ENCODE measurements at places on chromosomes 6 and 20.

- DNase-seq, result no peak
Observed at GRCh38 chr6:30841644-30842504, 42.4 kb upstream of the DDR1 start.

DNA sequence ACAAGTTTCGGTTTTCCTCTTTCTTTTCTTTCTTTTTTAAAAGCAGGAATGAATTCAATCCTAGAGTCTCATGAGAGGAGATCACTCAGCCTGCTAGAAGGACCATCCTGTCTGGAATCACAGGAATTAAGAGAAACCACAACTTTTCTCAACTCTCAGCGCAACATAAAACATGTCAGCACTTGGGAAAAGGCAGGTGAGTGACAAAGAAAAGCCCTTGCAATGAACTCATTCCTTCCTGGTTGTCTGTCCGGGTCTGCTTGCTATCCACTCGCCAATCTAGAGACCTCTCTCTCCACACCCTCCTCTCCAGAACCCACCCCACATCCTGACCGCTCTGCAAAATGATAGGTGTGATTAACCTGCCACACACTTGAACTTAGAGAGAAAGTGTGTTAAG lies 253.8 kb downstream of the LY86 start:
- no peak for DNase-seq

DNA sequence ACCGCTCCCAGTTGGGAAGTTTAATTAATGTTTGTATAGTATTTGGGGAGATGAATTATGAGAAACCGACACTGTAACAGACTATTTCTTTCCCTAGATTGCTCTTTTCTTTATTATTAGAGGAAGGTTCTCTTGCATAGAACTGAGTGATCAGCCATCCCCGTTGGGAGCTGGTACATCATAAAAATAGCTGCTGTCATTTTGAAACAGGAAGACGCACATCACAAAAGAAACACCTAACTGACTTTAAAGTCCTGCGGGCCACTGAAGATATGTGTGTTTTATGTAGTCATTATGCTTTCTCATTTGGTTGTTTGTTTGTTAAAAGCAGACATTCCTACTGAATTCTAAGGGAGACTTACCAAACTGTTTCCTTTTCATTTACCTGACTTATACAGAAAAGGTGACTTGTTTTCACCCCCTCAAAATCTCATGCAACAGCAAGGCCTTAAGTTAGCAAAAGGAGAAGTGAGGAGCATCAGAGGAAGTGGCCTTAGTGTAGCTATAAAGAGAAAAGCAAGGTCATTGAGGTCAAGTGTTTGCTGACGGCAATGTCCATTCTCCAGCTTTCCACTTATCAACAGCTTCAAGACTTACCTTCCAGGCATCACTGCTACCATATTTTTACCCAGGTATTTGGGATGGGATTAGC lies 91.0 kb downstream of the PKHD1 start:
- DNase-seq, result no peak

DNA sequence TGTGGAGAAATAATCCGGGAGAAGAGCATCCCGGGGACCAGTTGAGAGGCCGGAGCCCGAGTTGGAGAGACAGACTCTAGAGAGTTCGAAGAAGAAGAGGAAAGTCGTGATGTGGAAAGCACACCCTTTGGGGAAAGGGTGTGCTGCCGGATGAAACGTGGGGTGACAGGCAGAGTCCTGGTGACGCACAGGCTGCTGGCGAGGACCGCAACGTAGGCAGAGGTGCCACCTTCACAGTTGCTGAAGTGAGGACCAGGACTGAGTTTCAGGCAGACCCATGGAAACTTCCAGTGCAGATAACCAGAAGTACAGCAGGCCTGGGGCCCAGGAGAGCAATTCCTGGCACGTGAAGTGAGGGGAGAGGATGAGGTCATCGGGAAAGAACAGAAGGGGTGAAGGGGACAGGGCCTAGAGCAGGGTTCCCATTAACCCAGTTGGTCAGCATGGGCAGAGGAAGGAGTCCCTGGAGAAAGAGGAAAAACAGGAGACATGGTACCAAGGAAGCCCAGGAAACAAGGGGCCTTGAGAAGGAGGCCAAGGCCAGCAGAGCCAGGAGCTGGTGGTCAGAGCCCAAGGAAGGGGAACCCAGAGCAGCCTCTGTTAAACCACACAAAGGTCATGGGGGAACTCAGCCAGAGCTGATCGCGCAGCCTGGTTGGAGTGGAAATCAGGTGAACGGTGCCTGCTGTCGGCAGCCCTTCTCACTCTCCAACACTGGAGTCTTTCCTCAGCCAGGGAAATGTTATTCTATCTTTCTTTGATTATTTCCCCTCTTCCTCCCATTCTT lies 84.1 kb downstream of the PRND start:
- no peak for DNase-seq

DNA sequence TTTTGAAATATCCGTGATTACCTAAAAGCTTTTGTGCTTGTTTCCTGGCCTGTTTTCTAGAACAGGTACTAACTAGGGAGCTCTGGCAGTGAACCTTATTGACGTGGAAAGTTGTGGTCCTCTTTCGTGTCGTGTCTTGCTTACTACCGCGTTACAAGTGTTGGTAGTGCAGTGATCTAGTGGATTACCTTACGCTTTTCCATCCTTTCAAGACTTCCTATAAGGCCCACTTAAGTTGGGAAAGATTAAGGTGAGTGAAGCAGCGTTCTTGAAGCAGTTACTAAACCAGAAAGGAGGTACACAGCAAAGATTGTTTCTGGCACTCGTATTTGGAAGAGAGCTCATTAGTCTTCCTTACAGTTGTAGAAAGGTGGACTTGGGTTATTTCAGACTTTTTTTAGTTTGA lies 1.9 kb downstream of the PNRC1 start:
- no peak for DNase-seq

DNA sequence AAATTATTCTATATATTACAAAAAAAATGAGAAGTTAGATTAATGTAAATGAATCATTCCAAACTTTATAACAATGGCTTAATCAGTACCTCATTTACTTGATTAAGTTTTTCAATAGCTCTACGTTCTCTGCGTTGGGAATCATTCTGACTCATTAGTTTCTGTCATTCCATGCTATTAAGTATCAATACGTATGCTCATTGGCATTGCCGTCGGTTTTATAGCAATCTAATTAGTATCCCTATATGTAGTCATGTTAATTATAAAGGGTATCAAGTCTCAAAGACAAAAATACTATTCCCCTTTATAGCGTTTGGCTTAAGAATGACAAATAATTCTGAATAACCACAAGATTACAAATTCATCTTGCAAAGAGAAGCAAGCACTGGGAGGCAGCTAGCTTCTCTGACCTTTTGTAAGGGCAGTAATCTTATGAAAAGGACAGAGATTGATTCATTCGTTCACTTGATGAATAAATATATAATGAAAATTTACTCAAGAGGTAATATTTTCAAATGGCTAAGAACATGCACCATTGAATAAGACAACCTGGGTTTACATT lies 41.8 kb downstream of the OLIG3 start:
- DNase-seq, result no peak

DNA sequence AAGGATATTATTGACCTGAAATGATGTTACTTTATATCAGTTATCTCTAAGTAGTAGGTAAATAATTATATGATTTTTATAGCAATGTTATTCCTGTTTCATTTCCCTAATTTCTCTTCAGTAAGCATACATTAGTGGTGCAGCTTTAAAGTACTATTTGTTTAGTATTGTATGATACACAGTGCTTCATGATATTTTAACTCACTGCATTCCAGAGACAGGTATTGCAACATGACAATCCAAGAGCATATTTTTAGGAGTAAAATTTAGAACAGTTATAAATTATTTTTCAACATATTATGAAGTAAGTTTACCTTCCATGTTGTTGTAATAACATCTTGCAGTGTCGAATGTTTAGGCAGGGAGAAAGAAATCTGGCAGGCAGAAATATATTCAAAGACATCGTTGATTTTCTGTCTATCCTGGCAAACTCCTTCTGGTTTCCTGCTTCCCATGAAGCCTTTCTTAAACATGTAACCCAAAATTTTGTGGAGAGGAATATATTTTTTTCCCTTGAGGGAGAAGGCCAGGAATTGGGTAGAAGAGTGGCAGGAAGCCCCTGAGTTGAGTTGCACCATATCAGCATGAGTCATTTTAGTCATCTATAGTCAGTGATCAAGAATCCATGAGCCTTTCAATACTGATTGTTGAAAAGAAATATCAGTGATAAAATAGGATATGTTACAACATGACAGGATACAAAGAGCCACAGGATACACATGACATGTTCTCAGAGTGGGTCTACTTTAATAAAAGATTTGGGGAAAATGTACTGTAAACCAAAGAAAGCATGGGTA lies 29.0 kb upstream of the PTCHD4 start:
- no peak for DNase-seq

DNA sequence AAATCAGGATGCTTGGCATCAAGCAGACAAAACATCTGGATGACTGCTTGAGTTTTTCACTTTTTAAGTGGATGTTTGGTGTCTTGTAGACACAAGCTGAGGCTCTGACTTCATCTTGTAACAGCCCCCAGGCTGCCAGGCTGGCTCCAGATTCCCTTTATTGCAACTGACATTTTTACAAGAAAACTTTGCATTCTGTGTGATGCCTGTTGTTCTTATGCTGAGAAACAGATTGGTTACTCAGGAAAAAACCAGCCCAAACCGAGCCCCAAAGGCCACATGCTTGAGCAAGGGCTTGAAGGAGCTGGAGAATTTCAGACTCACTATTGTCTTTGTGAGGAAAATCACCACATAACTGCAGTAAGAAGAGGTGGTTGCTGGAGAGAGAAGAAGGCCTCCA lies 98.4 kb upstream of the PREP start:
- DNase-seq, result no peak

GRCh38 chr6:133809406-133809805 lies 79.5 kb upstream of the TCF21 start:
- DNase-seq, result no peak

DNA sequence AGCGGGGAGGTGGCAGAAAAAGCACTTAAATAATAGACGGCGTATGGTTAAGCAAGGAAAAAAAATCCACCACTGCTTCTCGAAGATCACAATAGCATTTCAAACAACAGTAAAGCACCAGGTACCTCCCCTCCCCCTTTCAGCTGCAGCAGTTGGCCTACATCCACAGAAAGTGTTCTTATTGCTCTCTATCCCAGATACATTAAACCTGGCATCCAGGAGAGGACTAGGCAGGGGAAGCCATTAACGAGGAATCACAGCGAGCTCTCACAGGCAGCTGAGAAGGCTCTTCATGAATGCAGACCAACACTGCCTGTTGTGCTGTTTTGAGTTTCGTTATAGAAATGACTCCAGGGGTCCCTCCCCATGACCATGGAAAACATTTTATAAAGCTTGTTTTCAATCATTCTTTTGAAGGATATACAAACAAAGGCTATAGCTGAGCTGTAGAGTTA lies 11.8 kb downstream of the FYN start:
- DNase-seq, result no peak

DNA sequence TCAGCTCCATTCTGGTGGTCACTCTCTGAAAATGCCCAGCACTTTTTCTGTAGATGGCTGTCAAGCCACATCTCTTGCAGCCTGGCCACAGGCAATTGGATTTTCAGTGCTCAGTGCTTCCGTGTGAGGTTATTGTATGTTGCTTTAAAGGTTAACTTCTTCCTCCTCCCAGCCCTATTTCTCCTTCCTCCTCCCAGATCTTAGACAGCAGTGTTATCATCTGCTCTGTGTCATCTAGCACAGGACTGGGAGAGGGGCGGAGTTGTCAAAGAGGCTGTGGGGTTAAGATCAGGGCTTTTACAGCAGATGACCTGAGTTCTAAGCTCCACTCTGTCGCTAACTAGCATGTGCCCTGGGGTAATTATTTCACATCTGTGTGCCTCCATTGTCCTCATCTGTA lies 129.0 kb downstream of the PHACTR3 start:
- DNase-seq, result no peak

DNA sequence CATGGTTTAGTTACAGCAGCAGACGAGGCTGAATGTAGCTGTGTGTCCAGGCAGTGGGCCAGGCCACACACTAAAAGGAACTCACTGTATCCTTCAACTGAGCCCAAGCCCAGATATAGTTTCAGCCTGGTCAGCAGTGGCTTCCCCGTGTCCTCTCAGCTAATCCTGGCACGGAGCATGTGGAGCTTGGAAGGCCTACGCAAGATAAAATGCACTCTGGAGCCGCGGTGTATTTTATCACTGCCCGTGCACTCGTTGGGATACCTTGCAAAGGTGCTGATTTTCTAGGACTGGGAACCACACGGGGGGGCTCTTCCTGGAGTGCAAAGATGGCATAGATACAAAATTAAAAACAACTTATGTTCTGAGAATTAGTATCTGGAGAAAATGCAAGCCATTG lies 48.4 kb upstream of the IYD start:
- no peak for DNase-seq

GRCh38 chr6:16595514-16596120 lies 165.6 kb downstream of the ATXN1 start:
- DNase-seq, result no peak

- no peak for DNase-seq
Observed at GRCh38 chr20:45358282-45359068, 4.5 kb upstream of the SYS1 start.

Measured in stimulated activated CD4-positive, alpha-beta T cell treated with anti-CD3 and anti-CD28 coated beads, Interleukin-15, amount 100 ng/mL, for 48 hours (primary cell).